ENCODE measurements at places on chromosomes 5 and 9. TPM values are rescaled to one million over a fixed set of nuclear protein-coding genes. Genes with fewer than 3 reads are reported as not detected.
A peak's percentile ranks its signal among the peaks of the same experiment; 100 is the strongest.

DNA sequence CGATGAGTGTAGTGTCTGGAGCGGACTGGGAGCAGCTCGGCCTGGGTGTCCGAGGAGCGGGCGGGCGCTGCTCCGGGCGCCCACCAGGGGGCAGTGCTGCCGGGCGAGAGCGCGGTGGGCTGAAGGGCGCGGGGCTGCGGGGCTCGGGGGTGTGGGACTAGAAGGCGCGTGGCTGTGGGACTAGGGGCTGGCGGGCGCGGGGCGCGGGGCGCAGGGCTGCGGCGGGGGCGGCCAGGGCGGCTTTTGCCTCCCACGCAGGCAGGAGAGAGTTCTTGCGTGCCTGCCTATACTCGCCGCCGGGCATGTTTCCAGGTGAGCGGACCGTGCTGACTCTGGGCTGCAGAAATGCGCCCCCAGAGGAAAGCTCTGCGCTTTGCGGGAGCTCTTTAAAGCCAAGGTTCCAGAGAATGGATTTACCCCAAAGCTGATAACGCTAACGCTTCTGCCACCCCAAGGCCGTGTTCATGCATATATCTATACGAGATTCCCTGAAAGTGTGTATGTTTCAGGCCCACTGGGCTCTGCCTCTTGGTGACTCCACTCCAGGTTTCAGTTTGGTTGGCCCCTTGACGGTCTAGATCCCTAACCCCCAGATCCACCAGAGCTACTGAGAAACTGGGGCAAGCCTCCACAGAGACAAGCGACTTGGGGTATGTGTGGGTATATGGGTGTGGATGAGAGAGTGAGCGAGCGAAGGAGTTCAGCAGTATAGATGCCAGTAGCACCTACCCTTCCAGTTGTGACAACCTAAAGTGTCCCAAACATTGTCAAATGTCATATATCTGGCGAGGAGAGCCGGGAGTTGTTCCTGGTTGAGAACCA is 56.2 kb downstream of the ACER2 start:
- no peak overlapping the region for H3K27ac ChIP-seq
- peak overlapping the region; percentile 66 for H3K4me3 ChIP-seq
- peak; percentile 88 for DNase-seq
- H3K4me1 ChIP-seq = peaks cover 2% of the 10 kb centered on the region
- H3K36me3 ChIP-seq = no peaks in the 10 kb centered on the region

The FOXD4L3 gene
- total RNA-seq = not detected

GRCh38 chr5:132203464-132203818 is 24.2 kb downstream of the P4HA2 start:
- no peak overlapping the region for H3K27ac ChIP-seq
- H3K4me1 ChIP-seq = peaks cover 9% of the 10 kb centered on the region
- no peak overlapping the region for H3K4me3 ChIP-seq
- peak; percentile 25 for DNase-seq

The ESM1 gene
- 0.73 TPM for total RNA-seq

GRCh38 chr5:30343707-30344106 is 849.8 kb upstream of the CDH6 start:
- no peaks in the 10 kb centered on the region for H3K27me3 ChIP-seq
- H3K4me1 ChIP-seq = peaks cover 61% of the 10 kb centered on the region
- DNase-seq = no peak

The CNTNAP3B gene
- 10.0 TPM for total RNA-seq

DNA sequence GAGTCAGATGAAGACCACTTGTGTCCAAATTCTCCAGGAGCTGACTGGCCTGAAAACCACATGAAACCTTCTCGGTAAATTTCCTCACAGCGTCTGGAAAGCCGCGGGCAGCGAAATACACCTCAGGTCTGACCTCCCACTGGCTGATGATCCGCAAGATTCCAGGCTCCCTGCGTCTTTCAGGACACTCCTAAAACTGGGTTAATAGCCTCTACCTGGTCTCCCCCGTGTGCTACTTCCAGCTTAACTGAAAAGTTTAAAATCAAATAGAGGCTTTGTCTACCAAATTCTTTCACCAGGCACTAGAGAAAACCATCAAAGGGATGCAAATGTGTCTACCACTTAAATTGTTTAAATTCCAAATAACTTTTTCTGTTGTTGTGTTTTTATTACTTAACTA is 312.6 kb downstream of the DRD1 start:
- H3K27me3 ChIP-seq = no peaks in the 10 kb centered on the region
- DNase-seq = no peak
- no peaks in the 10 kb centered on the region for H3K4me1 ChIP-seq
- H3K36me3 ChIP-seq = no peaks in the 10 kb centered on the region
- H3K27ac ChIP-seq = no peak overlapping the region

DNA sequence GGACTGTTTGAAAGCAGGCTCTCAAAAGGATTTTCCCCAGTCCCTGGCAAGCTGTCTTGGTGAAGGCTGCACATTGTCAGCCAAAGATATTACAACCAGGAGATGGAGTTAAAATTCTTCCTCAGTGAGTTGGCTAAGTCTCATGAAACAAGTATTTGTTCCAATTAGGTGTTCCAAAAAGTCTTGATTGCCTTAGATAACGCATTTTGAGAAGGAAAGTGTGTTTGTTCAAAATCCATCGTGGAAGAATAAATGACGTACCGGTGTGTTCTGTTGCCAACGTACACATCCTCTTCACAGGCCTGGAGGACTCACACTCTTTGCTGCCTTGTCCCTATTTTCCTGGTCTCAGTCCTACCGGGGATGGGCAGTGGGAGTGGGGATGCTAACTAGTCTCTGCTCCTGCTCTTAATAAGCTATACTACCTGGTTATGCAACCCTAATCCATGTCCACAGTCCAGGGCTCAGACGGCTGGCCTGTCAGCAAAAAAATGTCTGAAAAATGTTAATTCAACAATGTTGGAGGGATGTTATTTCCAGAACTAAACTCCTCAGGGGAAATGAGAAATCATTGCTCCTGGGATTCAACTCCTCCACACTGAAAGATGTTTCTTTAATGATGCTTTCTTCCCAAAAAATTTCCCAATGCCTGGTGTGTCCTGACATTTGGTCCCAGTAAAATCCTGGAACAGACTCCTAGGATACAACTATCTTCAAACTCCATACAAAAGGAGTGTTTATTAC is 175.3 kb upstream of the KLF9 start:
- H3K4me1 ChIP-seq = peaks cover 15% of the 10 kb centered on the region
- DNase-seq = no peak
- H3K36me3 ChIP-seq = no peaks in the 10 kb centered on the region
- H3K4me3 ChIP-seq = peak overlapping the region; percentile 31
- no peak overlapping the region for H3K27ac ChIP-seq

- no peak for DNase-seq
- no peaks in the 10 kb centered on the region for H3K4me1 ChIP-seq
- no peak overlapping the region for H3K4me3 ChIP-seq
- H3K27ac ChIP-seq = no peak overlapping the region
- peaks cover 2% of the 10 kb centered on the region for H3K36me3 ChIP-seq
These were observed 210.5 kb downstream of the PJA2 start for GRCh38 chr5:109199289-109199688.

- no peaks in the 10 kb centered on the region for H3K36me3 ChIP-seq
- H3K4me3 ChIP-seq = no peak overlapping the region
- no peaks in the 10 kb centered on the region for H3K4me1 ChIP-seq
- no peak for DNase-seq
- H3K27me3 ChIP-seq = peaks cover 43% of the 10 kb centered on the region
These were observed 279.7 kb upstream of the MSX2 start for GRCh38 chr5:174444479-174445188.

GRCh38 chr9:36778682-36779081 is 206.0 kb downstream of the MELK start:
- no peak overlapping the region for H3K27ac ChIP-seq
- no peak overlapping the region for H3K4me3 ChIP-seq
- H3K27me3 ChIP-seq = peaks cover 51% of the 10 kb centered on the region
- no peak for DNase-seq
- H3K4me1 ChIP-seq = no peaks in the 10 kb centered on the region

The ADGRD2 gene
- total RNA-seq = not detected
